GM12878 (cell line): ENCODE measurements at places on chromosomes 6 and 20.

- no peak overlapping the region for H3K27ac ChIP-seq
- no peak overlapping the region for H3K4me3 ChIP-seq
- H3K36me3 ChIP-seq: no peaks in the 10 kb centered on the region
- H3K27me3 ChIP-seq: no peaks in the 10 kb centered on the region
These were observed 59.2 kb downstream of the LAMP5 start for GRCh38 chr20:9573335-9574151.

DNA sequence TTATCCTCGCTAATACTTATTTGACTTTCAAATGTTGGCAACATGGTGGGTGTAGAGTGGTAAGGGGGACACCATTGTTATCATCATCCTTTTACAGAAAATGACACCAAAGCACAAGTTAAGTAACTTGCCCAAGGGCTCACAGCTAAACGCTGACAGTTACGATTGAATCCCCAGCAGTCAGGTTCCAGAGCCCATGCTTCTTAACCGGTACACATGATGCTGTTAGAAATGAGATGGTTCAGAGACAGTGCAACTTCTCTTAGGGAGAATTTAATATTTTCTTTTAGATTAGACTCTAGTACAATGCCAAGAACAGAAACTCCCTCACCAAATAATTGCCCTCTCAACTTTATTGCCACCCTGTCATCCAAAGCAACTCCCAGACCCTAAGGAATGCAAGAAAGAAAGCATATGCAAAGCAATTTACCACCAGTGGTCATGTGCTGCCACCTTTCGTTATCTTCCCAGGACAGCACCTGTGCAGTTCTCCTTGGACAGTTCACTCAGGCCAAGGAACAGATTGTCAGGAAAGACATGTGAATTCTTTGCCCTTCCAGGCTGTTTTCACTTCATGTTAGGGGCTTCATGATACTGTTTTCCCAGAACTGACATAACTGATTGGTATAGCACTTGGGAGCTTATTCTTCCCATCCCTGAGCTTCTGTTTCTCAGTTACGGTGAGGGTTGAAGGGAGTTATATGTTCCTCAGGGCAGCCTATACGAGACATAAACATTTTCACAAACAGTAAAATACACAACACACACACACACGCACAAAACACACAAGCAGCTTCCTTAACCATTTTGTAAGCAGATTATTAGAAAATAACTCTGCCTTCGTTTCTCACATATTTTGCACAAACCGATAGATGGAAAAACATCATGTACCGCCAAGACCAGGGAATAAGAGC, 5.1 kb downstream of the HLA-DMA start:
- peak; percentile 56 for DNase-seq
- no peaks in the 10 kb centered on the region for H3K27me3 ChIP-seq
- peak overlapping the region; percentile 22 for H3K4me3 ChIP-seq
- peaks cover 55% of the 10 kb centered on the region for H3K4me1 ChIP-seq

DNA sequence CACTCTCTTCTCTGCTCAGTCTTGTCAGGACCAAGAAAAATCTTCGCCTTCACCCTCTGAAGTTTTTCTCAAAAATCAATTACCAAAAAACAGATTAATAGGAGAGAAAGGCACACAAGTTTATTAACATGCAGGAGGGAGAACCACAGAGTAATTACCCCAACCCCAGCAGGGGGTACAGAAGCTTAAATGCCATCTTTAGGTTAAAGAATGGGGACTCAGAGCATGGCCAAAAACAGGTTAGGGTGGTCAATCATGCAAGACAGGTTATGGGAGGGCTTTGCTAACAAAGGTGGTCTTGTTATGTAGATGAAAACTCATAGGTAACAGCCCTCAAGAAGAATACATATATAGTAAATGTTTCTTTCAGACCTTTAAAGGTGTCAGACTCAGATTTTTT, 100.5 kb upstream of the BTN3A2 start:
- no peaks in the 10 kb centered on the region for H3K36me3 ChIP-seq
- no peak overlapping the region for H3K4me3 ChIP-seq
- no peak for DNase-seq
- no peaks in the 10 kb centered on the region for H3K4me1 ChIP-seq
- H3K27me3 ChIP-seq: no peaks in the 10 kb centered on the region

DNA sequence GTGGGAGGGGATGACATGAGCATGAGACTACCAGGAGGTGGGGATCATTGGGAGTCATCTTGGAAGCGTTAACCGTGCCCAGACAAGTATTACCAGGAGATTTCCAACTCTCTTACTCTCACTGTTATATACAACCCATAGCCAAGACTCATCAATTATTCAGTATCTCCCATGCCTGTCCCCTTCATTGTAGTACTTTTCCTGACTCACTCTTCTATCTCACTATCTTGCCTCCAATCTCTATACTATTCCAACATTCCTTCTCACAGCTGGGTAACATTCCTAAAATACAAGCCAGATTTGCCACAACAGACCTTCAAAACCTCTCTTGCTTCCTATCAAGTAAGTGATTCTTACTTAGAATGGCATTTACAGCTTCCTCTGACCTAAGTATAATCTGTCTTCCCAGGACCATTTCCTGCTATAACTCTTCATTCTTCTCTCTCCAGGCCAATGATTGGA, 226.3 kb upstream of the SMLR1 start:
- H3K27ac ChIP-seq: no peak overlapping the region
- no peak for DNase-seq
- no peaks in the 10 kb centered on the region for H3K27me3 ChIP-seq
- H3K4me1 ChIP-seq: no peaks in the 10 kb centered on the region
- no peak overlapping the region for H3K4me3 ChIP-seq
- no peaks in the 10 kb centered on the region for H3K36me3 ChIP-seq

GRCh38 chr6:11266926-11267325, 34.5 kb upstream of the NEDD9 start:
- peaks cover 4% of the 10 kb centered on the region; the same call in 1 of the 2 replicates for H3K36me3 ChIP-seq
- DNase-seq: no peak
- H3K27ac ChIP-seq: no peak overlapping the region
- H3K4me3 ChIP-seq: no peak overlapping the region
- no peaks in the 10 kb centered on the region for H3K27me3 ChIP-seq

DNA sequence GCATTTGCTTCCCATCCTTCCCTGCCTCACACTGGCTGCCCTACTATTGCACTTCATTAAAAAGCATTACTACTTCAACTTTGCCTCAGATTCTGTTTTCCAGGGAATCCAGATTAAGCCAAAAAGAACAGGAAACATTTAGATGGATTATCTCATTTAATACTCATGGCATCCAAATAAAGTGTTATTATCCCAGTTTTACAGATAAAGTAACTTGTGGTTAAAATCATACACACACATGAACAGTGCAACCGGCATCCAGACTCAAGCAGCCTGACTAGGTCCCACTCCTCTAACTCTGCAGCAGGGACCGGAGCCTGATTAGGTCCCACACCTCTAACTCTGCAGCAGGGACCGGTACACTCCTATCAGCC, 72.3 kb downstream of the GPR6 start:
- no peaks in the 10 kb centered on the region for H3K4me1 ChIP-seq
- H3K27ac ChIP-seq: no peak overlapping the region
- no peak overlapping the region for H3K4me3 ChIP-seq

DNA sequence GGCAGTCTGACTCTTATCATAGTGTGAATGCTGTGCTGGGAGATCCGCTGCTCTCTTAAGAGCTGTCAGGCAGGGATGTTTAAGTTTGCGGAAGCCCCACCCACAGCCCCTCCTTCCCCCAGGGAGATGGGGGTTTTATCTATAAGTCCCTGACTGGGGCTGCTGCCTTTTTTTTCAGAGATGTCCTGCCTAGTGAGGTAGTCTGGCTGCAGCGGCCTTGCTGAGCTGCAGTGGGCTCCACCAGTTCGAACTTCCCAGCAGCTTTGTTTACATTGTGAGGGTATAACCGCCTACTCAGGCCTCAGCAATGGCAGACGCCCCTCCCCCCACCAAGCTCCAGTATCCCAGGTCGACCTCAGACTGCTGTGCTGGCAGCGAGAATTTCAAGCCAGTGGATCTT, 75.7 kb upstream of the UST start:
- no peak overlapping the region for H3K27ac ChIP-seq
- no peak overlapping the region for H3K4me3 ChIP-seq
- no peaks in the 10 kb centered on the region for H3K27me3 ChIP-seq
- no peak for DNase-seq
- no peaks in the 10 kb centered on the region for H3K4me1 ChIP-seq

- DNase-seq: no peak
- no peaks in the 10 kb centered on the region for H3K36me3 ChIP-seq
- no peak overlapping the region for H3K4me3 ChIP-seq
- H3K27me3 ChIP-seq: peaks cover 3% of the 10 kb centered on the region
- no peaks in the 10 kb centered on the region for H3K4me1 ChIP-seq
These were observed 53.5 kb upstream of the UNC93A start for GRCh38 chr6:167237438-167238145.

- no peak for DNase-seq
- H3K27me3 ChIP-seq: no peaks in the 10 kb centered on the region
- peaks cover 7% of the 10 kb centered on the region; the same call in 1 of the 2 replicates for H3K36me3 ChIP-seq
- H3K4me1 ChIP-seq: no peaks in the 10 kb centered on the region
These were observed 25.6 kb downstream of the INSM1 start for GRCh38 chr20:20393207-20394120.

DNA sequence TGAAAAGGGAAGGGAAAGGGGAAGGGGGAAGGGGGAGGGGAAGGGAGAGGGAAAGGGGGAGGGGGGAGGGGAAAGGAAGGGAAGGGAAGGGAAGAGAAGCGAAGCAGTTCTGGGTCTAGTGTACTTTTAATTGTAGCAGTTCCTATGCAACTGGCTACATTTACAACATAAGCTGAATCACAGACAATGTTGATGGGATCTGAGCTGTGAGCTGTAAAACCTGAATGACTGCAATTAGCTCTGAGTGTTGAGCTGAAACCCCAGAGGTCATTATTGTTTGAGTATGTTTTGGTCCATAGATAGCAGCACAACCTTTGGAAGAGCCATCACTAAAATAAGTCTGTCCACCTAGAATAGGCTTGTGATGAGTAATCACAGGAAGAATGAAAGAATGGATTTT, 7.2 kb upstream of the ABHD12 start:
- no peaks in the 10 kb centered on the region for H3K36me3 ChIP-seq
- no peaks in the 10 kb centered on the region for H3K27me3 ChIP-seq
- H3K27ac ChIP-seq: no peak overlapping the region
- H3K4me3 ChIP-seq: no peak overlapping the region
- no peak for DNase-seq

- H3K4me3 ChIP-seq: peak overlapping the region; percentile 44; the same call in 1 of the 2 replicates
- H3K36me3 ChIP-seq: no peaks in the 10 kb centered on the region
- peak; percentile 53 for DNase-seq
- H3K27me3 ChIP-seq: peaks cover 5% of the 10 kb centered on the region; the same call in 1 of the 2 replicates
These were observed 146.2 kb upstream of the ECI2 start for GRCh38 chr6:4281341-4282293.

DNA sequence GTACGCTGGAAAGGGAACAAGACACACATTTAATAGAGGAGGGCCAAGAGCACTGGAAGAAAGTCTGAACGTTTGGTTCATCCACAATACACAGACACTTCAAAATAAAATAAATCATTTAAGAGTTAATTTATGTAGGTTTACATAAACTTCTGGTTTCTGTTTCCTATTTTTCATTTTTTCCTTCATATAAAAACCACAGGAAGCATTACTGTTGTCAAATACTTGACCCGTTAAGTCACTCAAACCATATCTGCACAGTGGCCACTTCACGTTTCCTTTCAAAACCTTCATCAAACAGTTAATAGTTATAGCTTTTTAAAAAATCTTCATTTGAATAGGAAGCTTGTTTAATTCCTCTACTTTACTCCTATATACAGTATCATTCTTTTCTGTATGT, 257.6 kb upstream of the THEMIS start:
- no peaks in the 10 kb centered on the region for H3K4me1 ChIP-seq
- no peak overlapping the region for H3K27ac ChIP-seq
- no peaks in the 10 kb centered on the region for H3K27me3 ChIP-seq
- no peaks in the 10 kb centered on the region for H3K36me3 ChIP-seq
- H3K4me3 ChIP-seq: no peak overlapping the region
- no peak for DNase-seq

DNA sequence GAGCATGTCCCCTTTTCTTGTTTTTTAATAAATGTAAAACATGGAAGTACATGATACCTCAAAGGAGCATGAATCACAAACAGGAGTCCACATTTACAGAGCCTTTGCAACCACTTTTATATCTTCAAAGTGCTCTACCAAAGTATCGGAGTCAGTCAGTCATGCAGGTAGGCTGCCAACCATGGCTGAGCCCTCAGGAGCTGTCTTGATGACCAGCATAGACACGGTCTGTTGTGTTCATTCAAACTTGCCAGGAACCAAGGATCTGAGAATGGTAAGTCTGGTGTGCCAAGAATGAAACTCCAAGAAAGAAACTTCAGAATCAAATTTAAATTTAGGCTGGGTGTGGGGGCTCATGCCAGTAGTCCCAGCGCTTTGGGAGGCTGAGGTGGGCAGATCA, 111.5 kb downstream of the SLC16A10 start:
- no peak for DNase-seq
- no peaks in the 10 kb centered on the region for H3K27me3 ChIP-seq
- no peak overlapping the region for H3K27ac ChIP-seq
- H3K4me3 ChIP-seq: no peak overlapping the region
- no peaks in the 10 kb centered on the region for H3K4me1 ChIP-seq

- H3K27ac ChIP-seq: no peak overlapping the region
- no peaks in the 10 kb centered on the region for H3K4me1 ChIP-seq
- H3K4me3 ChIP-seq: no peak overlapping the region
- H3K27me3 ChIP-seq: no peaks in the 10 kb centered on the region
These were observed 84.7 kb downstream of the HAO1 start for GRCh38 chr20:7855545-7855944.

DNA sequence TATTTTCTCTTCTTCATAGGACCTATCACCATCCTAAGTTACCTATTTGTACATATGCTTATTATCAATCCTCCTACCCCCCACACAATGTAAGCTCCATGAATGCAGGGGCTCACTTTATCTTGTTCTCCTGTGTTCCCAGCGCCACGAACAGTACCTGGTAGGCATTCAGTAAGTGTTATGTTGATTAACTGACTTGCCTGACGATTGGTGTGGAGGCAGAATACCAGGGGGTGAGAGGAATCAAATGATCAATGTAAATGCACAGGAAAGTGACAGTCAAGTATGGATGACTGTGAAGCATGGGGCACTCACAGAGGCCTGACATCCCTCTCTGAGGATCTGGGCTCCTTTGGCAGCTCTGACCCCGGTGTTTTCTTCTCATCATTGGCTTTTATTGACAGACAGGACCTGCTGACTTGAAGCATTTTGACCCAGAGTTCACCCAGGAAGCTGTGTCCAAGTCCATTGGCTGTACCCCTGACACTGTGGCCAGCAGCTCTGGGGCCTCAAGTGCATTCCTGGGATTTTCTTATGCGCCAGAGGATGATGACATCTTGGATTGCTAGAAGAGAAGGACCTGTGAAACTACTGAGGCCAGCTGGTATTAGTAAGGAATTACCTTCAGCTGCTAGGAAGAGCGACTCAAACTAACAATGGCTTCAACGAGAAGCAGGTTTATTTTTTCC, 6.1 kb upstream of the IFT52 start:
- H3K27ac ChIP-seq: no peak overlapping the region
- no peak overlapping the region for H3K4me3 ChIP-seq
- DNase-seq: no peak
- no peaks in the 10 kb centered on the region for H3K4me1 ChIP-seq
- H3K36me3 ChIP-seq: no peaks in the 10 kb centered on the region
- H3K27me3 ChIP-seq: no peaks in the 10 kb centered on the region
